T-cell (primary cell): ENCODE measurements at places on chromosomes 6 and 20. TPM values are rescaled to one million over a fixed set of nuclear protein-coding genes. Genes with fewer than 3 reads are reported as not detected.

DNA sequence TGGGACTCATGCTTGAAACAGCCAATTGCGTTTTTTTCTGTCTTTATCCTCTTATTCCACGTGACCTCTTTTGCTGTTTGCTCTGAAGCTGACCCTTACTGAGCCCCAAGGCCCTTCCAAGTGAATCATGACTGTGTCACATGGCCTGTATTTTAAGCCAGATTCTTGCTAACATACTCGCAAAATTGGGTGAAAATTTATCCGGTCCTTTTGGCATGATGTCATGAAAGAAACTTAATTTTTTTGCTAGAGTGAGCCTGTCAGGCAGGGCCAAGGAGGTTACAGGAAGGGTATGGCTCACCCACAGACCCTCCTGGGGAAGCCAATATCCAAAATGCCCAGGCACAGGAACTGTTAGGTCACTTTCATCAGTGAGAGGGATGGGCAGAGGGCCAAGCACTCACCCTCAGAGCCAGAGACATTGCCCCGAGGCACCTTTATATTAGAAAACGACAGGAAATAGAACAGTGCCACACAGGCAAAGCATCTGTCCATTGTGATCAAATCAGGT is 296.7 kb downstream of the CDH26 start:
- no peak overlapping the region for H3K4me3 ChIP-seq
- no peaks in the 10 kb centered on the region for H3K4me1 ChIP-seq
- no peak for DNase-seq
- H3K27me3 ChIP-seq = peaks cover 4% of the 10 kb centered on the region

DNA sequence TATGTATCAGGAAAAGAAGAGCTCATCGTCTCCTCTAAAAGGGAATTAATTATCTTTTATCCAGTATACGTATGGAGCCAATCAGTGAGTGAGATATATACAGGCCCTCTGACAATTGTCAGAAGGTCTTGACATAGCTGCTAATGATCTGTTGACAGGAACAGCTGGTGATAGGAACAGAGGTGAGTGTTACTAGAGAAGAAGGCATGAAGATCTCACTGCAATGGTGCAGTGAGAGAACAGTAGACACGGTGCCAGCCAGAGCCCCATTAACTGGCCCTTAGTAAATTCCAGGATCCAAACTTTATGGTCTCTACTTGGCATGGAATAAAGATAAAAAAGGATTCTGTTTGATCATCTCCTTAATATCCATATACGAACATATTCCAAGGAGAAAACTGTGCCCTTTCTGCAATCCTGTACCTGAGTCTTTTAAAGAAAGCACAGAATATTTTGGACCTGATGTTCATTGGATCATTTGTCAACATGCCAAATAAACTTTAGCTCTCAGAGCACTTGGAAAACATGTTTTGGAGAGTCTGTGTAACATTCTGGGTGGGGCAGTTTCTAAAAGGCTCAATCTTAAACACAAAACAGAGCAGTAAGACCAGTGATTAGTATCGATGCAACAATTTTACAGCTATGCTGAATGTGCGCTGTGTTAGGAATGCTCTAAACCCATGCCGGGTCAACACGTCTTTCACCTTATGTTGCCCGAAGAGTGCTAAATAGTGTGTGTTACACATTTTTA is 135.8 kb upstream of the CITED2 start:
- H3K36me3 ChIP-seq = no peaks in the 10 kb centered on the region
- no peaks in the 10 kb centered on the region for H3K4me1 ChIP-seq
- H3K27ac ChIP-seq = no peak overlapping the region

DNA sequence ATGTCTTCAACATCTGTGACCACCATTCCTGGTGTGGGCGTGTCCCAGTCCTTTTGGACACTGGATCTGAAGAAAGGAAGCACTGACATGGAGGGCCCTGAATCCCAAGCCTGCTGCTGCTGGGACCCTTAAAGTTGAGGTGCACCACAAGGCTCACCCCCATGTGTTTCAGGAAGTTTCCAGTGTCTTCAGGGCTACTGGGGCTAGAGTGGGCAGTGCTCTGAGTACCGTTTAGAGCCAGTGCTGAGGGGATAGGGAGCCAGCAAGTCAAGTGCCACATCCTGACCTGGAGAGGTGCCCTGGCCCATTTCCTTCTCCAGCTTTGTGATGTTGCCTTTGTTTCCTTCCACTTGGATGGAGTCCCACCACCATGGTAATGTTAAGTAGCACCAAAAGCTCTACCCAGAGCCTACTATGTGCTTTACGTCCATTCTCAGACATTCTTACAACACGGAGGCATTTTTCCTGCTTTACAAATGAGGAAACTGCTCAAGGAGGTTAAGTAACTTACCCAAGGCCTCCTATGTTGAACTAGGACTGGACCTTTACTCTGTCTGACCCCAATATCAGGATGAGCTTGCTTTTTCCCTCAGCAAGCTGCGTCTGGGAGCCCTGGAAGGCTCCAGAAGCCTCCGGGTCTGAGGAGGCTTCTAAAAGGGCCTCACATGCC is 552 bp upstream of the DEF6 start:
- H3K27me3 ChIP-seq = no peaks in the 10 kb centered on the region
- DNase-seq = no peak
- peak overlapping the region; percentile 97 for H3K4me3 ChIP-seq
- peaks cover 28% of the 10 kb centered on the region for H3K4me1 ChIP-seq
- H3K27ac ChIP-seq = peak overlapping the region; percentile 93

DNA sequence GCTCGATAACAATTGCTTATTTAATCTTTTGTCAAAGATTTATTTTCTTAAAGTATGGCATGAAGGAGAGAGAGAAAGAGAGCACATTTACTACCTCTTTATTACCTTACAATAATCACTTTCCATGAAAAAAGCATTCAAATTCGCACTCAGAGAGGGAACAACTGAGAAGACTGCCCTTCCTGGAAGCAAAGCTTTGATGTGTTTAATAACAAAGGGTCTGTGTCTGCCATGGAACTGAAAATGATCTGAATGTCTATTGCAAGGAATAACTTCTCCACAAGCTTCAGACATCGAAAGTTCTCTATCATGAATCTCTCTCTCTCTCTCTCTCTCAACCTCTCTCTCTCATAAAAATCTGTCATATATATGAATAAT is 308.9 kb downstream of the HDGFL1 start:
- H3K27ac ChIP-seq = no peak overlapping the region
- H3K27me3 ChIP-seq = no peaks in the 10 kb centered on the region
- H3K4me1 ChIP-seq = no peaks in the 10 kb centered on the region
- no peak overlapping the region for H3K4me3 ChIP-seq
- no peak for DNase-seq
- no peaks in the 10 kb centered on the region for H3K36me3 ChIP-seq

DNA sequence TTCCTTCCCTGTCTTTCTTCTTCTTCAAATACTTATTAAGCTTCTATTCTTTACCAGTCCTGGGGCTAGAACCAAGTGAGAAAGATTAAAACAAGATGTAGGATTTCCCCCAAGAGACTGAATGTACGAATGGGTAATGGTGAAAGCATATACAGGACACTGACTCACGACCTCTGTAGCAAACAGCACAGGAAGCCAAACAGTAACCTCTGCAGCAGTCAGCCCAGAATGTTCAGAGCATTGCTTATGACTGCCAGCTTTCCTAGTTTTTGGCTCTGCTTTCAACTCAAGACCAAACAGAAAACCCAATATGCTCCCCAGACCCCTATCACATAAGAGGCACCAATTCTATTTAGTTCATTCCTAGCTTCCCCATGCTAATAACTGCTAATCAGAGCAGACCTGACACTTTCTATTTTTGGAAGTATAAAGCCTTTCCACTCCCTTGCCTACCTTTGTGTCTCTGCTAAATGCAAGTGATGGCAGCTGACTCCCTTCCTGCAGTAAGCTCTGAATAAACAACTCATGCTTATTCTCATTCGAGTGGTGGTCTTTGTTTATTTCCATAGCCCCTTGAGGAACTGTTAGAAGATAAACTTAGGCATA is 690.6 kb downstream of the EPM2A start:
- no peaks in the 10 kb centered on the region for H3K36me3 ChIP-seq
- no peak for DNase-seq
- H3K27ac ChIP-seq = no peak overlapping the region
- H3K4me1 ChIP-seq = no peaks in the 10 kb centered on the region
- peaks cover 4% of the 10 kb centered on the region for H3K27me3 ChIP-seq

GRCh38 chr20:59565768-59566461 is 38.4 kb upstream of the PHACTR3 start:
- DNase-seq = no peak
- no peaks in the 10 kb centered on the region for H3K36me3 ChIP-seq
- peaks cover 24% of the 10 kb centered on the region for H3K27me3 ChIP-seq

DNA sequence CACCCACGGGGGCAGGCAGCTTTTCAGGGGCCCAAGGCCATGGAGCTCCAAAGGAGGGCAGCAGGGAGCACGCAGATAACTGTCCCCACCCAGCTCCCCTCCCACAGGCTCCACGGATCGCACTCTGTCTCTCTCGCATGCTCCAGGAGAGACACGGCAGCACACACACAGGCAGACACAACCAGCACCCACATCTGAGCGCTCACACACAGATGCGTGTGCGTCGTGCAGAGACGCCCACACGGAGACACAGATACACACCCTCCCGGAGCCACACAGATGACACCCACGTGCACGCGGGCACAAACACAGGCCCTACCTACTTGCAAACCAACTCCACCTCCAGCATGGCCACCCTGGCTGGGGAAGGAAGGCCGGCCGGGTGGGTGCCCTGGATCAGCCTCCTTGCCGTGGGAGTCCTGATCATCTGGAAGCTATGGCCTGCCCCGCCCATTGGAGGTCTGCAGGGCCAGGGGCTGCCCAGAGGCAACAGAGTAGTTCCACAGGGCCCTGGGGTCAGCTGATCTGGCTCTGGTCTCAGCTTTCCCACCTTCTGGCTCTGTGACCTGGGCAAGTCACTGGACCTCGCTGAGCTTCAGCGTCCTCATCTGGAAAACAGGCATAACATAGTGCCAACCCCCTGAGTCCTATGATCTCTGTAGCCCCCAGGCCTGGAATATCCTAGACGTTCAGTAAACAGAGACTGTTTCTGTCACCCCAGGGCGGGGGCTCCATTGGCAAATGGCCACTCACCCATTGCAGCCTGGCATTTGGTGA is 31.5 kb downstream of the AAR2 start:
- DNase-seq = no peak
- H3K4me1 ChIP-seq = no peaks in the 10 kb centered on the region
- no peaks in the 10 kb centered on the region for H3K36me3 ChIP-seq
- no peak overlapping the region for H3K4me3 ChIP-seq
- peaks cover 24% of the 10 kb centered on the region for H3K27me3 ChIP-seq
- no peak overlapping the region for H3K27ac ChIP-seq

GRCh38 chr20:56163806-56164205 is 84.7 kb upstream of the MC3R start:
- no peaks in the 10 kb centered on the region for H3K4me1 ChIP-seq
- H3K27me3 ChIP-seq = no peaks in the 10 kb centered on the region
- H3K27ac ChIP-seq = no peak overlapping the region
- DNase-seq = no peak
- no peak overlapping the region for H3K4me3 ChIP-seq
- H3K36me3 ChIP-seq = no peaks in the 10 kb centered on the region

GRCh38 chr20:37651932-37652331 is 41.9 kb upstream of the CTNNBL1 start:
- peaks cover 31% of the 10 kb centered on the region for H3K27me3 ChIP-seq
- H3K4me1 ChIP-seq = no peaks in the 10 kb centered on the region
- no peak for DNase-seq
- H3K4me3 ChIP-seq = no peak overlapping the region
- no peak overlapping the region for H3K27ac ChIP-seq
- H3K36me3 ChIP-seq = no peaks in the 10 kb centered on the region

DNA sequence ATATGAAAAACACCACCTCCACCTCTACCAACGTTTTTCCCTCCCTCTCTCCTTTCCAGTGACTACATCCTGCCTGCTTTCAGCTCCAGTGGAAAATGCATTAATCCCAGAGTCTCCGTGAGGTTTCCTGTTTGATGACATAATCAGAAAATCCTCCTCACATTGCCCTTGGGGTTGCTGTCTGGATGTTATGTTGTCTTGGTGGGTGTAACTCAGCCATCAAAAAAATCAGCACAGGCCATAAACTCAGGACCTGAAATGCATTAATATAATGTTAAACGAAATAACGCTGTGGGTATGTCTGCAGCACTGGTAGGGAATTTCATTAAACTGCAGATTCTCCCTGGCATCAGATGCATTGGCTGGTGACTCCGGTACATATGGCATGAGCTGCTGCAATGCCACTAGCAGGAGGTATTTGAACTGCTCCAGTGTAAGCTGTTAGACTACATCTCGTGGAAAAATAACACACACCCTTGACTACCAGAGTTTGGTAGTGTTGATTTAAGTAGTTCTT is 297.8 kb downstream of the PRL start:
- H3K4me3 ChIP-seq = no peak overlapping the region
- H3K36me3 ChIP-seq = no peaks in the 10 kb centered on the region
- no peaks in the 10 kb centered on the region for H3K27me3 ChIP-seq
- H3K4me1 ChIP-seq = peaks cover 37% of the 10 kb centered on the region
- H3K27ac ChIP-seq = no peak overlapping the region

DNA sequence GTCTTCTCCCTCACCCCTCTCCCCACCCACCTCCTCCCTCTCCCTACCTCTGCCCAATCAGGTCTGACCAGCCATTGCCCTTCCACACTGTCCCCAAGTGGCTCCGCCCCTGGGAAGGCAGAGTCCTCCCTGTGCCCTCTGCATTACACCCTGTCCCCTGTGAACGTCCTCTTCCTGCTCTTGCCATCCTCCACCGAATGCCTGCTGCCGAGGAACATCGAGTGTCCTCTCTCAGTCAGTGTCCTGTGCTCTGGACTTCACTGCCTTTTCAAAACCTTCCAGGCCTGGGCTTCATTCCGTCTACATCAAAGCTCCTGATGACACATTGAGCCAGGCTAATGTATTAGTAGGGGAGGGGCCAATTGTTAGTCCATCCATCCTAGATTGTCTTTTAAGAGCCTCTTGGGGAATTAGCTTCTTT is 3.3 kb upstream of the PACSIN1 start:
- H3K27me3 ChIP-seq = peaks cover 4% of the 10 kb centered on the region
- no peak overlapping the region for H3K27ac ChIP-seq
- no peaks in the 10 kb centered on the region for H3K36me3 ChIP-seq
- no peak for DNase-seq
- no peak overlapping the region for H3K4me3 ChIP-seq
- H3K4me1 ChIP-seq = peaks cover 3% of the 10 kb centered on the region

Gene TNFRSF21
- 0.30 TPM for total RNA-seq

Gene CTAGE9
- total RNA-seq = not detected

Gene SNAP25
- not detected for total RNA-seq
